ENCODE measurements at places on chromosomes 7 and 10. TPM values are rescaled to one million over a fixed set of nuclear protein-coding genes. Genes with fewer than 3 reads are reported as not detected.

The AKR1C4 gene
- not detected for total RNA-seq

The ITPRIP gene
- total RNA-seq, result 23.8 TPM

The TDRD1 gene
- 0.25 TPM for total RNA-seq

The PCBD1 gene
- total RNA-seq, result 83.4 TPM

The TSPAN33 gene
- 4.5 TPM for total RNA-seq

The HOXA1 gene
- total RNA-seq, result 0.31 TPM

The GBX1 gene
- total RNA-seq, result not detected

The HOXA5 gene
- 20.9 TPM for total RNA-seq

DNA sequence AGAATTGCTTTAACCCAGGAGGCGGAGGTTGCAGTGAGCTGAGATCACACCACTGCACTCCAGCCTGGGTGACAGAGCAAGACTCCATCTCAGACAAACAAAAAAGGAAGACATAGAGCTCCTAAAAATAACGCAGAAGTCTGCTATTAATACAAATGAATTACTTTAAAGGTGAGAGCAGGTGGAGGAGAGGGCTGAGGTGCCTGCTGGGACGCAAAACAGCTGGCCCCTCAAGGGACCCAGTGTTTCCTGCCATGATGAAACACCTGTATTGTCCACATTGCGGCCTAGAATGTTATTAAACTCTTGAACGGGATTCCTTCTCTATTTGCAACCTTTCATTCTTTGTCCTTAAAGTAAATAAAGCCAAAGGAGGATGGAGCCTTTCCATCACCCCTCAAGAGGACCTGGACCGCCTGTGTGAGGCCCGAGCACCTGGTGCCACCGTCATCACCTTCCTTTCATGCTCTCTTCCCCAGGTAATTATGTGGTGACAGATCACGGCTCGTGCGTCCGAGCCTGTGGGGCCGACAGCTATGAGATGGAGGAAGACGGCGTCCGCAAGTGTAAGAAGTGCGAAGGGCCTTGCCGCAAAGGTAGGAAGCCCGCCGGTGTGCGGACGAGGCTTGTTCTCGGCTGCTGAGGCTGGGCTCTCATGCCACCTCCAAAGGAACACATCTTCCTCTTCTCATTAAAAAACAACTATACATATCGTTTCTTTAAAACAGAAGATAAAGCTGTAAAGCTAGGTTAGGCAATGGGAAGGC is 136.7 kb downstream of the EGFR start:
- no peaks in the 10 kb centered on the region for H3K27me3 ChIP-seq
- H3K36me3 ChIP-seq, result peaks cover 51% of the 10 kb centered on the region
- DNase-seq, result no peak
- H3K4me1 ChIP-seq, result peaks cover 31% of the 10 kb centered on the region

DNA sequence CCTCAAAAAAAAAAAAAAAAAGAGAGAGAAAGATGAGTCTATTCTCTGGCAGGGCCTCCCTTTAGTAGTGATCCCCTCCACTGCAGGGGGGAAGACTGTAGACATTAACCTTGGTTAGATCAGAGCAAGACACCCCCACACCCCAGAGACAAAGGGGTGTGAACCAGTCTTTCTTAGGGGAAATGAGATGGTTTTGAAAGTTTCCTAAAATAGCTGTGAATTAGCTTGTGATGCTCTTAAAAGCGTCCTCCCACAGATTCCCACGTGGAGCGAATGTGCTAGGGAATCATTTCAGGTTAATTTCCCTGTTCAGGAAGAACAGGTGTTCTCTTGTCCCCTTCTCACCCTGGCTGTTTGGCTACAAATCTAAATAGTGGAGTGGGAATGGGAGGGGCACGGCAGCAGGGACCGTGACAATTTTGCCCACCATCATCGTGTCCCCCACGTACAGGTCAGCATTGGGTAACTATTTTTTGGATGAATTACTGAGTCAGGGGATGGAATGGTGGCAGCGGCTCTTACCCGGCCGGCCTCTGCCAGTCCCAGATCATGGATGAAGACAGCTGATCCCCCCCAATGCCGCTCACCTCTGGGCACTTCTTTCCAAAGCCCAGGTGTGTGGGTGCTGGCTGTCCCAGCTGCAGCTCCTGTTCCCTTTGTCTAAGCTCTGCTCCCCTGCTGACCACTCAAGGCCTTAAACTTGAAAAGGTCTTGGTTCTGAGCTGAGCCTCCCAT is 152.9 kb downstream of the CCDC3 start:
- H3K27ac ChIP-seq, result no peak overlapping the region
- no peak for DNase-seq
- H3K4me3 ChIP-seq, result no peak overlapping the region

DNA sequence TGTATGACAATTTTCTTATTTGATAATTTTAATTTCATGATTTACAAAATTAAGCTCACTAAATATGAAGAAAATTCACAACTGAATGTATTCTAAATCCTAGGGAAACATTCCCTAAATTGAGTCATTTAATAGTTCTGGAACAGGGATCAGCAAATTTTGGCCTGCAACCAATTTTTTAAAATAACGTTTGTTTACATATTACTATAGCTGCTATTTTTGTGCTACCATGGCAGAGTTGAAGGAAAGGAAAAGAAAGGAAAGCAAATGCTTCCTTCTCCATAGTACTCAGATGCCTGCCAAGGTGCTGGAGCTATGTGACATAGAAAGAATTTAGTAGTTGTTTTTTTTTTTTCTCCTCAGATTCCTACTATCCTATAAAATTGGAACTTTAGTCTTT is 1307.7 kb upstream of the LRRTM3 start:
- H3K27ac ChIP-seq, result no peak overlapping the region
- no peaks in the 10 kb centered on the region for H3K27me3 ChIP-seq
- no peaks in the 10 kb centered on the region for H3K36me3 ChIP-seq
- H3K4me3 ChIP-seq, result no peak overlapping the region
- peak; percentile 18 for DNase-seq
- H3K4me1 ChIP-seq, result no peaks in the 10 kb centered on the region

DNA sequence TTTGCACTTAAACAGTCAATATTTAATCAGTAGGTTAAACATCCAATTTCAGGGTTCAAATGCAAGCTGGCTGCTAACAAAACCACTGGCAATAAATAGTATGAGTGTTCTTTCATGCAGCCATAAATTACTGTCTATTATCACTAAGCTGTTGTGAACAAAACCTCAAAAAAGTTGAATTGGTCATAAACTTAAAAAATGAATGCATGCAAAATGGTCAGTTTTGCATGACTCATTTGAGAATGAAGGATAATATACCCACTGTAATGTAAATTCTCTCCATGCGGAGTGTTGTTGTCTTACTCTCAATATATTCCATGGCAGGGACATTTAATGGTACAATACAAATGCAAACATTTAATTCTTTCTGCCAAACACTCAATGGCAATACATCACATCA is 226.4 kb downstream of the MAGI2 start:
- no peaks in the 10 kb centered on the region for H3K36me3 ChIP-seq
- no peak for DNase-seq
- no peaks in the 10 kb centered on the region for H3K4me1 ChIP-seq
- no peak overlapping the region for H3K27ac ChIP-seq
- no peaks in the 10 kb centered on the region for H3K27me3 ChIP-seq
- H3K4me3 ChIP-seq, result no peak overlapping the region

DNA sequence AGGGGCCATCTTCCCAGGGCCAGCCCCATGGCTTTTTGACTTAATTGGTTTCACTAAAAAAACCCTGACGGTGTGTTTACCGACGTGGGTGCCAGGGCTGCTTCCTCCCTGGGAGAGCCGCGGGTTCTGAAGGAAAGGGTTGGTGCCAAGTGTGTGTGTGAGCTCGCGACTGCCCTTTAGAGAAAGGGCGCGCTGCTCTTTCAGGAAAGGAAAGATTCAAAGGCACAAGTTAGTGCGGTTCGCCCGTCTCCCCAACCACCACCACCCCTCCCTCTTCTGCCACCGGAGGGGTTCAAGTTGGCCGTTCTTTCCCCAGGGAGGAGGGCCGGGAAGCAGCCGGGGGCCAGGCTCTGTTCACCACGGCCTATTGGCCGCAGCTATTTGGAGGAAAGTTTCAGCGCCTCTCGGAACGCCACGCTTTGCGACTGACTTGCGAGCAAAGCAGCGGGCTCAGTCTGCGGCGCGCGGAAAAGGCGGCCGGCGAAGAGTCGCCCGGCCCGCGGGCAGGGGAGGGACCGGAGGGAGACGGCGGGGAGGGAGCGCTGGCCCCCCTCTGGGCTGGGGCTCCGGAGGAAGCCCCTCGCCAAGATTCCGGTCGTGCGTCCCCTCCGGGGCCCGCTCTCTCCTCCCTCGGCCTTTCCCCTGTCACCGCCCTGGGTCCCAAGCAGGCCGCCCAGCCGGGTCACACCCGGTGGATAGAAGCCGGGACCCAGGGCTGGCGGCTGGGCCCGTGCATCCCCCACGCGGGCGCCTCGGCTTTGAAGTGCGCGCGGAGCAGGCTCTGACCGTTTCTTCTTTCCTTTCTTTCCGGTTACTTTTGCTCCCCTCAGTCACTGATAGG is 165.9 kb upstream of the PPP1R3A start:
- no peaks in the 10 kb centered on the region for H3K36me3 ChIP-seq
- H3K4me1 ChIP-seq, result peaks cover 29% of the 10 kb centered on the region
- peaks cover 4% of the 10 kb centered on the region for H3K27me3 ChIP-seq

DNA sequence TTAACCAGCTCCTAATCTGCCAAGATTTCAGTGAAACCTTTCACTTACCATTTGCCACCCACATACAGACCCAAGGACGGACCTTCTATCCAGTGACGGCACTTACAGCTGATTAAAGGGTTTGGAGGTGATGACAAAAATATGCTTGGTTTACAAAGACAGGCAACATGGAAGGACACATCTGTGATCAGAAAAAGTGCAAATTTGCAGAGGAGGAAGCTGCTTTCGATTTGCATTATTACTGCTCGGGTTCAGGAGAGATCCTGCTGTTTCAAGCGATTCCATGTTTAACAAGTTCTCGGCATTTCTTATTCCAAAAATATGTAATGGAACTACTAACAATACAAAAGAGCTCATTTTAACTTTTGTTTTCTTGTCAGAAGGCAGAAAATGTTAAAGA is 109.0 kb downstream of the JAZF1 start:
- H3K4me1 ChIP-seq, result peaks cover 3% of the 10 kb centered on the region
- no peak overlapping the region for H3K27ac ChIP-seq
- no peak for DNase-seq
- H3K4me3 ChIP-seq, result no peak overlapping the region
- no peaks in the 10 kb centered on the region for H3K27me3 ChIP-seq
- H3K36me3 ChIP-seq, result no peaks in the 10 kb centered on the region

- H3K4me3 ChIP-seq, result no peak overlapping the region
- H3K27me3 ChIP-seq, result no peaks in the 10 kb centered on the region
- H3K36me3 ChIP-seq, result no peaks in the 10 kb centered on the region
- no peak overlapping the region for H3K27ac ChIP-seq
- H3K4me1 ChIP-seq, result peaks cover 8% of the 10 kb centered on the region
- DNase-seq, result peak; percentile 24
These were observed 100.2 kb downstream of the AGMO start for GRCh38 chr7:15461576-15461975.

GRCh38 chr10:104247513-104248146 is 7.1 kb upstream of the GSTO1 start:
- H3K27ac ChIP-seq, result no peak overlapping the region
- H3K4me3 ChIP-seq, result no peak overlapping the region
- H3K4me1 ChIP-seq, result no peaks in the 10 kb centered on the region

DNA sequence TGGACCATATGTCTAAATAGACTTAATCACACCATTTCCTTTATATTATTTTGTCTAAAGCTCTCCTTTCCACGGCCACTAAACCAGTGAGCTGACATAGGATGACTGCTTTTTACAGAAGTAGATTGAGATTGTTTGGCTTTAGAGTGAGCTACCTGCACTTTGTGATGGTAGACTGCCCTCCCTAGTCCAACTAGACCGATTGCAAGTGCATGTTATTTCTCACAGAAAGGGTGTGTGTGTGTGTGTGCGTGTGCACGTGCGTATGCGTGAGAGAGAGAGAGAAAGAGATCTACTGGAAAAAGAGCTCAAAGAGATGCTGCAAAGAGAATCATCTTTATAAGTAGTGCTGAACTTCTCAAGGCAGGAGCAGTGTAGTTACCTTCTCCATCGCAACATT is 60.7 kb downstream of the VCL start:
- no peaks in the 10 kb centered on the region for H3K27me3 ChIP-seq
- H3K27ac ChIP-seq, result peak overlapping the region; percentile 42
- peaks cover 9% of the 10 kb centered on the region for H3K4me1 ChIP-seq
- peak; percentile 27 for DNase-seq

GRCh38 chr7:79528421-79528820 is 75.0 kb upstream of the MAGI2 start:
- H3K4me1 ChIP-seq, result no peaks in the 10 kb centered on the region
- no peaks in the 10 kb centered on the region for H3K27me3 ChIP-seq
- no peak for DNase-seq

DNA sequence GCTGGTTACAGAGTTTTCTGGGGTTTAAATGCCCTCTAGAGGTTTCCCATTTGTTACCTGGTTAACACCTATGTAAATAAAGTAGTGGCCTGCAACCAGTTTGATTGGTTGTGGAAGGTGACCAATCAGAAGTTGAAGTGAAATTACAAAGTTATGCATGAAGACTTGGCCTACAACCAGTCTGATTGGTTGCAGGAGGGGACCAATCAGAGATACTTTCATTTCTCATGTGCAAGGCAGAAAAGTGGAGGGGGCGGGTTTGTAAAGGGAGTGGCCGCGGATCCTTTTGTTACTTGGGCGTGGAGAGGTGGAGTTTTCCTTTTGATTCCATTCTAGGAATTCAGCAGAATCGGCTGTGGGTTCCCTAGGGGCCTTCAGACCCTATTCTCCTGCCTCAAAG is 80.8 kb downstream of the SEC23IP start:
- DNase-seq, result no peak
- no peak overlapping the region for H3K27ac ChIP-seq
- H3K27me3 ChIP-seq, result no peaks in the 10 kb centered on the region
- H3K4me3 ChIP-seq, result no peak overlapping the region
- no peaks in the 10 kb centered on the region for H3K36me3 ChIP-seq

GRCh38 chr7:18145160-18145559 is 117.5 kb upstream of the PRPS1L1 start:
- H3K4me3 ChIP-seq, result no peak overlapping the region
- DNase-seq, result no peak
- H3K36me3 ChIP-seq, result no peaks in the 10 kb centered on the region
- H3K4me1 ChIP-seq, result no peaks in the 10 kb centered on the region
- H3K27ac ChIP-seq, result no peak overlapping the region

DNA sequence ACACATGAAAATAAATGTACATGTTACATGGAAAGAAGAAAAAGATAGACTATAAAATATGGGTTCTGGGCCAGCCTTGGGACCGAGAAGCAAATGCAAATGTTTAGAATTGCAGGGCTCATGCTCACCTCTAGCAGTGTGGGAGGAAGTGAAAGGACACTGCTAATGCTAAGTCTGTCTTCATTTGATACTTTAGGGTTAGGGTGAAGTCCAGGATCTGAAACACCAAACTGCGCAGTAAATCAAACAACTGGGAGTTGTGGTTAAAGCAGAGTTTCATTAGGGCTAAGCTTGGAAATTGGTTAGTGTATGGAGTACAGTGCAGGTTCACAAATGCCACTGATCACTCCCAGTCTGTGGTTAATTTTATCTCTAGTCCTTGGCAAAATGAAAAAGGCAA is 73.2 kb upstream of the PDK4 start:
- DNase-seq, result no peak
- no peak overlapping the region for H3K4me3 ChIP-seq
- H3K4me1 ChIP-seq, result no peaks in the 10 kb centered on the region
- H3K27ac ChIP-seq, result no peak overlapping the region

All from lung (tissue), 17 donors.